Activated CD4-positive, CD25-positive, alpha-beta regulatory T cell (primary cell): ENCODE measurements at places on chromosomes 7 and 10.

GRCh38 chr7:50212016-50212325 lies 92.5 kb upstream of the IKZF1 start:
- no peak for DNase-seq

GRCh38 chr7:43895847-43896415 lies 10.5 kb downstream of the URGCP start:
- no peak for DNase-seq

DNA sequence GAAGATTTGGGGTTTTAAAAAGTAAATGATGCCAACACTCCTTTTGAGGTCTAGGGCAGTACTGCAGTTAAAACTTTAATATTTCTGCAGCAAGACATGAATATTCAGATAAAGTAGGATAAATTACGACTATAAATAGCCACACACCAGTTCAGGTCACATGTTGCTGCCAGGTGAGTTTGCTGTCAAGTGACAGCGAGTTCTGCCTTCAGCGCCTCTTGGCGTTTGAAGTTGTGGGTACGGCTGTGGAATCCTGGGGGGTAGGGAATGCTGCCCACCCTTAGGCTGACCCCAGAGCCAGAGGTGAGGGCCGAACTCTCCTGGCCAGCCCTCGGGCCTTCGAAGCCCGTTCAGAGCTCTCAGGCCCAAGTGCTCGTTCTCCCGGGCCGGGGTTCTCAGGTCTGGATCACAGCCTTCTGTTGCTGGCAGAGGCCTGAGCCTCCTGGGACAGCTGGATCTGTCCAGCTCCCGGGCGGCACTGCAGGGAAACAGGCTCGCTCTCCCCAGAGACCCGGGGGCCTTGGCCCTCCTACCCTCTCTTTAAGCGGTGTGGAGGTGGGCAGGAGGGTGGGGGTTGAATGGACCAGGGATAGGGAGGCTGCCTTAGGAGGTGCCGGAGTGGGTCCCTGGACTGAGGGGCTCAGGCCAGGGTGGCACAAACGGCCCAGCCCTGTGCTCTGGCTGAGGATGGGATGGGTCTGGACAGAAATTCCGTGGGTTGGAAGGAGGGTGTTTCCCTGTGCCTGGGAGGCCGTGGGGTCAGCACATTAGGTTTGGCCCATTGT lies 5.4 kb downstream of the BRI3 start:
- no peak for DNase-seq

DNA sequence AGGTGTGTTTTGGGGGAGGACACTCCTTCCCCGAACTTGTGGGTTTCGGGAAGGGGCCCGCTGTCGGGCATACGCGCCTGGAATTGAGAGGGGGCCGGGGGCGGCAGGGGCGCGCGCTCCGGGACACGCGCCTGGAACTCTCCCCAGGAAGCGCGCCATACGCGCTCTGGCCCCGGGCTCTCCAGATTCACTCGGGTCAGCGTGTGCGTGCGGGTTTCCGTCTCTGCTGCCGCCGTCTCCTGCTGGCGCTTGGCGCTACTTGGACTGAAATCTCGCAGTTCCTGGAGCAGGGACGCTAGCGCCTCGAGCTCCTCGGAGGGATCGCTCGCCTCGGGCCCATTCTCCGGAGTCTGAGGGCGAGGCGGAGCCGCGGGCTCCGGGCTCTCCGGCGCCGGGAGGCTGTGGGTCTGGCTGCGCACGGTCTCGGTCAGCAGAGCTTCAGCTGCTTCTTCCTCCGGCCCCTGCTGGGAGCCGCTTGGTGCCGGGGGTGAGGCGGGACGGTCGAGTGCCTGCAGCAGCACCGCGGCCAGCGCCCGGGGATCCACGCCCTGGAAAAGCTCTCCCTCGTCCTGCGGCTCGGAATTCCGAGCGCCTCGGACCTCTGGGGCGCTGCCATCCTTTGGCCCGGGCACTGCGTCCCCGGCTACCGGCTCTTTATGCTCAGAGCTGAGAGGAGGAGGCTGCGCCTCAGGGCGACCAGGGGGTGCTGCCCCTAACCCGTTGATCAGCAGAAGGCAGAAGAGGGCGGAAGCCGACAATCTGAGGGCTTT lies 1.1 kb downstream of the VGF start:
- no peak for DNase-seq
